H1 (cell line): ENCODE measurements at places on chromosomes 7 and 10. TPM values are rescaled to one million over a fixed set of nuclear protein-coding genes. Genes with fewer than 3 reads are reported as not detected.

DNA sequence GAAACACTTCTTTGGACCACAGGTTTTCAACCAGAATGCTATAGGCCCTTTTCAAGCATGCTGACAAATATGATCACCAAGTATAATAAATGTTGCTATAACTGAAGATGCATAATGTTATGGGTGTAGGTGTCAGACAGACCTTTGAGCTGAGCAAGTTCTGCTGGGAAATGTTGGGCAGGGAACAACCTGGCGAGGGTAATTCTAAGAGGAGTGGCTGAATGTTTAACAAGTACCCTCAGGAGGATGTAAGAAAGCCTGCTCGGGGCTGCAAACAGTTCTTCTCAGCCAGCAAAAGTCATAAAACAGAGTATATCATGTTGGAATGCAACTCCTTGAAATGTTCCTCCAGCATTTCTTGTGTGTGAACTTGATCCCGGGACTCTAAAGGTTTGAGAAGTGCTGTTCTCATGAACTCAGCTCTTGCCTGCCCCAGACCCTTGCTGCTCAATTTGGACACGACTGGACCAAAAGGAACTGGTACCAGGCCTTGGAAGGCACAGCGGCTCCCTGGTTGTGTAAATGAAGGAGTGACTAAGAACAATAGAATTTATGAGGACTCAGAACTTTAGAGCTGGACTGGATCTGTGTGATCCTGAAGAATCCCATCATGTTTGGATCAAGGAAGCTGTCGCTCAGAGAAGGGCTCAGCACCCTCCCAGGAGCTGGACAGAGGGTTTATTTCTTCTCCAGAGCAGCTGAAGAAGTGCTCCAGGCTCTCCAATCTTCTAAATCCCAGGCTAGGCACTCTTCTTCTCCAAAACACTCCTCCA lies 143.2 kb upstream of the ANK3 start:
- H3K27ac ChIP-seq, result no peak overlapping the region
- H3K27me3 ChIP-seq, result no peaks in the 10 kb centered on the region
- no peak for DNase-seq
- peaks cover 7% of the 10 kb centered on the region; the same call in 1 of the 2 replicates for H3K4me1 ChIP-seq
- no peak overlapping the region for H3K4me3 ChIP-seq

- H3K36me3 ChIP-seq, result no peaks in the 10 kb centered on the region
- no peaks in the 10 kb centered on the region for H3K27me3 ChIP-seq
- H3K4me3 ChIP-seq, result no peak overlapping the region
- H3K4me1 ChIP-seq, result peaks cover 3% of the 10 kb centered on the region; the same call in 1 of the 2 replicates
- DNase-seq, result no peak
Observed at GRCh38 chr10:102311025-102311420, 65.7 kb downstream of the GBF1 start.

DNA sequence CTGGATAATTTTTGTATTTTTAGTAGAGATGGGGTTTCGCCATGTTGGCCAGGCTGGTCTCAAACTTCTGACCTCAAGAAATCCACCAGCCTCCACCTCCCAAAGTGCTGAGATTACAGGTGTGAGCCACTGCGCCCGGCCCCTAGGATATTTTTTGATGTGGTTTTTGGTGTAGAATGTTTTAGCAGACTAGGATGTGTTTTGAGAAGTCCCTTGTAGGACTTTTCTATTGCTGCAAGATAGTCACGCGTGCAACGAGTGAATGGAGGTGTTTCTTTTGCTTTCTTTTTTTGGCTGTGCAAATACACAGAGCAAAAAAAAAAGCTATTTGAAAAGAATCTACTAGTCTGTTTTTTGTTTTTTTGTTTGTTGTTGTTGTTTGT lies 29.8 kb upstream of the KLF6 start:
- no peaks in the 10 kb centered on the region for H3K4me1 ChIP-seq
- no peak overlapping the region for H3K4me3 ChIP-seq
- no peaks in the 10 kb centered on the region for H3K36me3 ChIP-seq

HYAL4 gene
- not detected in 2 replicates for polyA plus RNA-seq

ABCB8 gene
- polyA plus RNA-seq, result 17.7 and 26.0 TPM in 2 replicates
